Right renal cortex interstitium (tissue), 3 donors: ENCODE measurements at places on chromosomes 12 and 14. TPM values are rescaled to one million over a fixed set of nuclear protein-coding genes. Genes with fewer than 3 reads are reported as not detected.

- DNase-seq = no peak
Measured at GRCh38 chr12:116551952-116552772, 7.0 kb upstream of the MAP1LC3B2 start.

GRCh38 chr12:24705741-24706358, 243.1 kb downstream of the BCAT1 start:
- DNase-seq = no peak

- no peak for DNase-seq
Measured at GRCh38 chr12:3265406-3265805, 188.2 kb downstream of the TSPAN9 start.

DNA sequence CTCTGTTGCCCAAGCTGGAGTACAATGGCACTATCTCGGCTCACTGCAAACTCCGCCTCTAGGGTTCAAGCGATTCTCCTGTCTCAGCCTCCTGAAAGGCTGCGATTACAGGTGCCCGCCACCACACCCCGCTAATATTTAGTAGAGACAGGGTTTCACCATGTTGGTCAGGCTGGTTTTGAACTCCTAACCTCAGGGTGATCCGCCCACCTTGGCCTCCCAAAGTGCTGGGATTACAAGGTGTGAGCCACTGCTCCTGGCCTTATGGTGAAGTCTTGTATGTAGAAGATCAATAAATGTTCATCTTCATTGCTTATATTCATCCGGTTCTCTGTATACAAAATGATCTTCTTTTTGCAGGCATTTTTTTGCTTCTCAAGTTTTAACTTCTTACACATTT, 47.8 kb downstream of the MDM2 start:
- no peak for DNase-seq

DNA sequence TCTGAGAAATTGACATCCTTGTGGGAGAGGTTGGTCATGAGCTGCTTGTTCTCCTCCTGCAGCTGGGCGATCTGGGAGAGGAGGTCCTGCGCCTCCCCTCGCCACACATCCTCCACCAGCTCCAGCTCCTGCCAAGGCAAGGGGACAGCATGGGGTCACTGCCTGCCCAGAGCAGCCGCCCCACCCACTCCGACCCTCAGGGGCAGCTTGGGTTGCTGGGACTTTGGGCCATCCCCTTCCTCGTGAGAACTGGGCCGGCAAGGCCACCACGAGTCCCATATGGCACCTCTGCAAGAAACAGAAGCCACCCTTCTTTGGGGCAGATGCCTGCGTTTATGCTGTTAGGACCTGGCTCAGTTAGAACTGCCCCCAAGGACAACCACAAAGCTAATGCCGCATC, 10.0 kb downstream of the RILPL1 start:
- no peak for DNase-seq

- no peak for DNase-seq
Measured at GRCh38 chr14:61377749-61378148, 56.4 kb downstream of the PRKCH start.

DNA sequence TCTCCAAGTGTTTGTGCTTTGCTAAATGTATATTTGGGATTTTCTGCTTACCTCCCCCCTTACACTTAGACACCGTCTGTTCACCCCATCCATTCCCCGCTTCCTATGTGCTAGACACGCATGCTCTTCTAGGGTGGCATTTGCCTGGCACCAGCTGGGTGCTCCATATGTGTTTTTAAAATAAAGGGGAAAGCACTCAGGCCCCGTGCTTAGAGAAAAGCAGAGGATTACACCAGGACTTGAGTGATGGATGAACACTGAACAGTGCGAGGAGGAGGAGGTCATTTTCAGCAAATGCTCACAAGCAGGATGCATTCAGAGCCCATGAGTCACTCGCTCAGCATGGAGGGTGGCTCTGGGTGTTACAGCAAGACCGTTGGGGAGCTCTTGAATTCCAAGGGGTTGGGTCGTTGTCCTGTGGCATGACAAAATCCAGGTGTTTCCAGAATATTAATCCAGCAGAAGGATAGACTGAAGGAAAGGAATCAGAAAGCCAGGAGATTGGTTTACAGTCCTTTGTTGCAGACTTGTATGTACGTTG, 2.9 kb upstream of the BDKRB1 start:
- no peak for DNase-seq

- DNase-seq = no peak
Measured at GRCh38 chr14:81303258-81303935, 82.6 kb upstream of the GTF2A1 start.

GRCh38 chr14:38224338-38224737, 16.6 kb downstream of the SSTR1 start:
- no peak for DNase-seq

- DNase-seq = no peak
Measured at GRCh38 chr12:99381992-99382391, 265.6 kb upstream of the GARIN6 start.

GRCh38 chr14:64201921-64202545, 92.1 kb downstream of the ESR2 start:
- DNase-seq = no peak

DNA sequence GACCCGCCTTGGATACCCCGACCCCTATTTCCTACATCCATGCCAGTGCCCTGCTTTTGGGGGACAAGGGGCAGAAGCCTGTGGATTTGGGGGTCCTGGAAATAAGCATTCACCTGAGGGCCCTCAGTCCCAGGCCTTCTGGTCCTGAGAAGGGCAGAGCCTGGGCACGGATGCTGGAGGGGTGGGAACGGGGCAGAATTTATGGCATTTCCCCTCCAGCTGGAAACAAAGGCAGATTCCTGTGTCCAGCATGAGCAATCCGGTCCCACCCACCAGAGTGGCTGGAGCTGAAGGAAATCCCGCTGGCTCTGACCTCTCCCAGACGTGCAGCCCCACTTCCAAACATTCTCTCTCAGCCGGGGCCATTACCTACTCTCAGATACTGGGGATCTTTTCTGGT, 9.3 kb downstream of the ANKRD33 start:
- no peak for DNase-seq

DNA sequence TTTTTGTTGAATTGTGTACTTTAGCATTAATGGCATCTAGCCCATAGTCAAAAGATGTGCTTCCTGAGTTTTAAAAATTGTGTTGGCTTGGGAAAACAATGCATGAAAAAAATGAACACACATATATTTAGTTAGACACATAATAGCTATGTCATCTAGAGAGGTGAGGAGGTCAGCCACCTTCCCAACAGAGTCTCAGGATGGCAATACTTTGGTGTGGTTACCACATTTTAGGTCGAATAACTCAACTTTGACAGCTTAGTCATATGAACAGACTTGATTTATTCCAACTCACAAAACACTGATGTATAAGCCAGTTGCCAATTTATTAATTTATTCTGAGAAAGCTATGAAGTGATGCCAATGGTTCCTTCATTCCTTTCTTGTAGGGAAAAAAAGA, 114.0 kb downstream of the ETNK1 start:
- DNase-seq = no peak

- no peak for DNase-seq
Measured at GRCh38 chr12:49540229-49541139, 1.7 kb downstream of the KCNH3 start.

DNA sequence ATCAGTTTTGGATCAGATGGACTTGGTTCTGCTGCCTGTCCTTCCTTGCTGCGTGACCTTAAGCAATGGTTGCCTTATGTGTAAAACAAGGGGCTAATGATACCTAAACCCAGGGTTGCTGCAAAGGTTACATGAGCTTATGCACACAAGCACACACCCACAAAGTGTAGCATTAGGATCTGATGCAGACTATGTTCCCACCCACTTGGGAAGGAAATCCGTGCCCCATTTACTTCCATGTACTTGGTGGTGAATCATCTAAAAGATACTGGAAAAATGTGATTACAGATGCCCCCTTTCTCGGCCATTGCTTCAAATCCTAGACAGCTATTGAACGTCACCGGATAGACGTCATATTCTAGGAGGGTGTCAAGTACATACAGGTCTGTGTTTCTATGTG, 87.1 kb downstream of the PRKCH start:
- no peak for DNase-seq

- no peak for DNase-seq
Measured at GRCh38 chr14:81942071-81942470, 408.4 kb upstream of the SEL1L start.

DNA sequence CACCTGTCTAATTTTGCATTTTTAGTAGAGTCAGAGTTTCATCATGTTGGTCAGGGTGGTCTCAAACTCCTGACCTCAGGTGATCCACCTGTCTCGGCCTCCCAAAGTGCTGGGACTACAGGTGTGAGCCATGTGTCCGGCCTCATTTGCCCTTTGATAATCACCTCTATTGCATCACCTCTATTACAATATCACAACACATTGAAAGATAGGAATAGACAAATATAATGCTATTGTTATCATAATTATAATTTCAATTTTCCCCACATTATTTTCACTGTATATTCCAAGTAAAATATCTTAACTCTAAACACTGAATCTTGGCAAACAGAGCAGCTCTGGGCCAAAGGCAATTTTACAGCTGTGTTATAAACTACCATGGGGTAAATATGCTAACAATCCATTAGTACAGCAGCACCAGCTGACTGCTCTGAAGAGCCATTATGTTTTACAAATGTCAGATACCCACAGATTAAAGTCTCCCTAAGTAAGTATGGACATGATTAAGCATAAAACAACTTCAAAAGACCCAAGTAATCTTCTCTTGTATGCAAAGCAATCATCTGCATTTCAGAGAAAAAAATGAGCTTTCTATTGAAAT, 173.2 kb downstream of the MED13L start:
- DNase-seq = no peak

- no peak for DNase-seq
Measured at GRCh38 chr14:54138354-54139038, 181.9 kb upstream of the BMP4 start.

The MSI1 gene
- polyA plus RNA-seq = 18.3 TPM

The P2RX2 gene
- 0.86 TPM for polyA plus RNA-seq

The FMNL3 gene
- 36.7 TPM for polyA plus RNA-seq
